Progenitor cell of endocrine pancreas (in vitro differentiated cells): ENCODE measurements at places on chromosomes 3 and 15. TPM values are rescaled to one million over a fixed set of nuclear protein-coding genes. Genes with fewer than 3 reads are reported as not detected.
A peak's percentile ranks its signal among the peaks of the same experiment; 100 is the strongest.

- H3K4me1 ChIP-seq, result no peaks in the 10 kb centered on the region
- no peak for DNase-seq
- no peaks in the 10 kb centered on the region for H3K36me3 ChIP-seq
- H3K27me3 ChIP-seq, result peaks cover 11% of the 10 kb centered on the region
- no peak overlapping the region for H3K27ac ChIP-seq
Measured at GRCh38 chr3:126514161-126514560, 3.4 kb downstream of the UROC1 start.

DNA sequence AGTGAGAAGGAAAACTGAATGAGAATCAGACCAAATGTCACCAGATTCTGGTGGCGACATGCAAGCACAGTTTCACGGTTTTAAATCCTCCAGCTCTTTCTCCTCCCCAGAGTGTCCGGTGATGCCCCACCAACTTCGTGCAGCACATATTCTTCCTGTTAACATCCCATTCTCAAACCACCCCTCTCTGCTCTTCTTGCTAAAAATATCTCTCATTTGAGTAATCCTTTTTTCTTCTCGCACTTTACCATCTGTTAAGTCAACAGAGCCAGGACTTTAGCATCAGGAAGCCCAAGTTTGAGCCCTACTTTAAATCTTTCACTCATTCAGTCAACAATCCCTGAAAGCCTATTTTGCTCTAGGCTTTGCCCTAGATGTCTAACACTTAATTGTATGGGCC lies 68.2 kb upstream of the VGLL4 start:
- no peak overlapping the region for H3K27ac ChIP-seq
- H3K36me3 ChIP-seq, result peaks cover 16% of the 10 kb centered on the region
- H3K4me1 ChIP-seq, result no peaks in the 10 kb centered on the region
- no peaks in the 10 kb centered on the region for H3K27me3 ChIP-seq
- DNase-seq, result no peak

DNA sequence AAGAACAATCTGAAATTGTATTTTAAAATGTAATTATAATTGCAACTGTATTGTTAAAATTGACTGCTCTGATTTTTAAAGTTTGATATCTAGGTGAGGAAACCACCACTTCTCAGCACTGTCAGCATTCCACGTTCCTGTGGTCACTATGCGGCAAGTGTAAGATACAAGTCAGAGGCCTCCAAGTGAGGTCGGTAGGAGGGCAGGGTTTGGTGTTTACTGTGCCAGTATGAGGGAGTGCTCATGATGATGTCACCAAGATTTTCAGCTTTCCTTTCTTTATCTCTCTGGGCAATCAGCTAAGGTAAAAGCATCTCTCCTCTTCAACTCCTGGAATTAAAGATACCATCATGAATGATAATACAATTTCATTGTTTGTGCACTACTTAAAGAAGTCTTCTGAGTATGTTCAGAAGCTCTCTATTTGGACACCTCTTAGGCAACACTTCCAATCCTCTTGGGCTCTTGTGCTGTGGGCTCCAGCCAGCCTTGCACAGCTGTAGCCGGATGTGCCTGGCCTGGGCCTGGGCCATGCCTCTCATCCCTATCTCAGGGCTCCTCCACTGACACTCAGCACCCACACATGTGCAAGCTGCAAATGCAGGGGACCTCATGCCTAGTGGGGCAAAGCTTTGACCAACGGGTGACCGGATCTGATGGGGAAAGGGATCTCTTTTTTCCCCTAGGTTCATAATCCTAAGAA lies 42.9 kb downstream of the CCR3 start:
- H3K27me3 ChIP-seq, result peaks cover 3% of the 10 kb centered on the region
- H3K36me3 ChIP-seq, result no peaks in the 10 kb centered on the region
- H3K4me1 ChIP-seq, result peaks cover 2% of the 10 kb centered on the region
- no peak overlapping the region for H3K4me3 ChIP-seq

- peak overlapping the region; percentile 19 for H3K4me3 ChIP-seq
- peaks cover 58% of the 10 kb centered on the region for H3K4me1 ChIP-seq
- H3K27me3 ChIP-seq, result no peaks in the 10 kb centered on the region
- H3K36me3 ChIP-seq, result peaks cover 2% of the 10 kb centered on the region
Measured at GRCh38 chr3:11618904-11619303, 24.8 kb downstream of the VGLL4 start.

DNA sequence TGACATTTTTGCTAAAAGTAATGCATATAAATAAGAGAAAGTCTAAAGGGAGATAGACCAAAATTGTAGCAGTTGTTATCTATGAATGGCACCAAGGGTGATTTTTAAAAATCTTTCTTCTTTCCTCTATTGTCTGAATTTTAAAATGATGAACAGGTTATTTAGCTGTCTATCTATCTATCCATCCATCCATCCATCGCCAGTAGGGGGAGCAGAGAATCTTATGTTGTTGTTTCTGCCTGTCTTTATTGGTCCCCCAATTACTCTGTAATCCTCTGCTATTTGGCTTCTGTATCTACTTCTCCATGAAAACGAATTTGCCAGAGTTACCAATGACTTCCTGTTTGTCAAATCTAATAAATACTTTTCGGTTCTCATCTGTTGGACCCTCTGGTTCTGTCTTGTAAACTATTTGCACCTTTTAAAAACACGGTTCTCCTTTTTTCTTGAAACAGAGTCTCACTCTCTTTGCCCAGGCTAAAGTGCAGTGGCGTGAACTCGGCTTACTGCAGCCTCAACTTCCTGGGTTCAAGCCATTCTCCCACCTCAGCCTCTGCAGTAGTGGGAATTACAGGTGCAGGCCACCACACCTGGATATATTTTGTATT lies 86.0 kb downstream of the ECT2 start:
- H3K36me3 ChIP-seq, result no peaks in the 10 kb centered on the region
- H3K4me3 ChIP-seq, result no peak overlapping the region
- no peak overlapping the region for H3K27ac ChIP-seq

- H3K4me1 ChIP-seq, result peaks cover 1% of the 10 kb centered on the region
- H3K27ac ChIP-seq, result no peak overlapping the region
- peaks cover 17% of the 10 kb centered on the region for H3K27me3 ChIP-seq
- no peak for DNase-seq
Measured at GRCh38 chr3:179460260-179460659, 9.0 kb upstream of the GNB4 start.

GRCh38 chr15:84844964-84845363 lies 27.8 kb downstream of the ALPK3 start:
- peaks cover 47% of the 10 kb centered on the region for H3K36me3 ChIP-seq
- H3K27me3 ChIP-seq, result no peaks in the 10 kb centered on the region

- no peak for DNase-seq
- H3K4me3 ChIP-seq, result no peak overlapping the region
- H3K27me3 ChIP-seq, result no peaks in the 10 kb centered on the region
- H3K4me1 ChIP-seq, result peaks cover 14% of the 10 kb centered on the region
Measured at GRCh38 chr3:57108684-57109083, 48.2 kb downstream of the SPATA12 start.

- no peak overlapping the region for H3K27ac ChIP-seq
- no peaks in the 10 kb centered on the region for H3K27me3 ChIP-seq
- peaks cover 13% of the 10 kb centered on the region for H3K36me3 ChIP-seq
- DNase-seq, result no peak
Measured at GRCh38 chr15:93052090-93052879, 36.7 kb downstream of the RGMA start.

The TOPBP1 gene
- total RNA-seq, result 51.8 and 56.9 TPM in 2 replicates

The EXOG gene
- 15.2 and 16.5 TPM in 2 replicates for total RNA-seq

The GTF2E1 gene
- 28.3 and 31.2 TPM in 2 replicates for total RNA-seq

The SLC12A1 gene
- 0.16 TPM in 1 of 2 replicates, not detected in the other for total RNA-seq

The UBL7 gene
- total RNA-seq, result 45.9 and 53.7 TPM in 2 replicates
